Right cardiac atrium (tissue), 5 donors: ENCODE measurements at places on chromosomes 1 and 21. TPM values are rescaled to one million over a fixed set of nuclear protein-coding genes. Genes with fewer than 3 reads are reported as not detected.

DNA sequence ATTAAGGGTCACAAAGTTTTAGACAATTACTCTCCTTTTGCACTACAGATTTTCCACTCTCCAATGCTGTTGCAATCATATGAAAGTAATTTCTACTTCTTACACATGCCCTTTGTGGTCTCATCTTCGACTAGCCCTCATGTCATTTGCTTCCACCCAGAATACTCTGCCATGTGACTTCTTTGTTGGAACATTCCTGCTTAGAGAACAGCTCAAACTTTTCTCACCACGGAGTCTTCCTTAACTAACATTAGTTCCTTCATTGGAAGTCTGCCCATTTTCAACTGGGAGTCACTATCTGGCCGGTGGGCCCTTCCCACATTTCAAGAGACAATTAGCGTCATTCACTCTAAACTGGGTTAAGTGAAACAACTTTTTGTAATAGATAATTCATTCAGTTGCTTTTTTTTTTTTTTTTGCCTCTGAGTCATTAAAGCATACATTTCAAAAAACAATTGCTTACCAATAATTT, 142.6 kb upstream of the PALMD start:
- peak; percentile 38 for DNase-seq

DNA sequence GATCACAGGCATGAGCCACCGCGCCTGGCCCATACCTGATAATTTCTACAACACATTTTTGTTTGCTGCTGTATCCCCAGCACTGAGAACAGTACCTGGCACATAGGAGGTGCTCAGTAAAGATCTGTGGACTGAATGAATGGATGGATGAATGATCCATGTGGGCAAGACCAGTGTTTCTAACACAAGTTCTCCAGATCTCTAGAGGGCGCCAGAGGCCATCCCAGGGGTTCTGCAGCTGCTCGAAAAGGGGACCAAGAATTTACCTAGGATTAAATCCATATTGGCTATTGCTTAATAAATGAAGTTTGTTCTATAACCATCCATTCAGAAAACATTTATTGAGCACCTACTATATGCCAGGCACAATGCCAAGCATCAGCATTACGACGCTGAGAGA, 167.7 kb downstream of the ACTL8 start:
- DNase-seq, result peak; percentile 57

DNA sequence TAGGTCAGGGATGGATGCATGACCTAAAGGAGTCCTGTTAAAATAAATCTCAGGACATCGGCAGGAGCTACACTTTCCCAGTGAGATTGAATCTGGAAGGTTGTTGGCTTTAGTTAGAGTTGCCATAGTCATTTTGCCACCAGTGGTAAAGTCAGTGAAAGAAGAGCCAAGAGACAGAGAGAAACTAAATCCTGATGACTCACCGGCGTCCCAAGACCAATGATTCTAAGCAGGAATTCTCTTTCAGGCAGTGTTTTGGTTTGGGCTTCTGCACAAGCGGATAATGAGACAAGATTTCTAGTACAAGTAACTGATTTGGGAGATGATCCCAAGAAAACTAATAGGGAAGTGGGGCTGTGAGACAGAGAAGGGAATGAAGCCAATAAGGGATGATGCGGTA, 88.8 kb upstream of the ETS2 start:
- DNase-seq, result no peak

DNA sequence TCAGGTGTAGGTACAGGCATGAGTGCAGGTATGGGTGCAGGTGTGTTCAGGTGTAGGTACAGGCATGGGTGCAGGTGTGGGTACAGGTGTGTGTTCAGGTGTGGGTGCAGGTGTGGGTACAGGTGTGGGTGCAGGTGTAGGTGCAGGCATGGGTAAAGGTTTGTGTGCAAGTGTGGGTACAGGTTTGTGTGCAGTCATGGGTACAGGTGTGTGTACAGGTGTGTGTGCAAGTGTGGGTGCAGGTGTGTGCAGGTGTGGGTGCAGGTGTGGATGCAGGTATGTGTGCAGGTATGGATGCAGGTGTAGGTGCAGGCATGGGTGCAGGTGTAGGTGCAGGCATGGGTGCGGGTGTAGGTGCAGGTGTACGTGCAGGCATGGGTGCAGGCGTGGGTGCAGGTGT, 79.4 kb upstream of the ACTL8 start:
- no peak for DNase-seq

- no peak for DNase-seq
These were observed 26.6 kb downstream of the MATN1 start for GRCh38 chr1:30696831-30697230.

DNA sequence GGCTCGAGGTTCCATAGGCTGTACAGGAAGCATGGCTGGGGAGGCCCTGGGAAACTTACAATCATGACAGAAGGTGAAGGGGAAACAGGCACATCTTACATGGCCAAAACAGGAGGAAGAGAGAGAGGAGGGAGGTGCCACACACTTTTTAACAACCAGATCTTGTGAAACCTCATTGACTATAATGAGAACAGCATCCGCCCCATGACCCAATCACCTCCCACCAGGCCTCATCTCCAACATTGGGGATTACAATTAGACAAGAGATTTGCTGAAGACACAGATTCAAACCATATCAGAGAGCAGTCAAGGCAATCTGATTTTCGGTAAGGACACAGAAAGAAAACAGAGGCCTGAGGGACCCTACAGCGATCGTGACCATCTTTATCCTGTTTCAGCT, 41.7 kb downstream of the TNFRSF9 start:
- no peak for DNase-seq

GRCh38 chr1:7424352-7424890, 346.7 kb upstream of the VAMP3 start:
- no peak for DNase-seq

The CRP gene
- total RNA-seq, result not detected
